ENCODE measurements at places on chromosomes 16 and 17. TPM values are rescaled to one million over a fixed set of nuclear protein-coding genes. Genes with fewer than 3 reads are reported as not detected.
A peak's percentile ranks its signal among the peaks of the same experiment; 100 is the strongest.

GRCh38 chr17:64707050-64707591, 45.0 kb upstream of the SMURF2 start:
- DNase-seq = peak; percentile 100

- no peak for DNase-seq
These were observed 816 bp downstream of the HSBP1 start for GRCh38 chr16:83808573-83809014.

Gene SCNN1B
- total RNA-seq = not detected

DNA sequence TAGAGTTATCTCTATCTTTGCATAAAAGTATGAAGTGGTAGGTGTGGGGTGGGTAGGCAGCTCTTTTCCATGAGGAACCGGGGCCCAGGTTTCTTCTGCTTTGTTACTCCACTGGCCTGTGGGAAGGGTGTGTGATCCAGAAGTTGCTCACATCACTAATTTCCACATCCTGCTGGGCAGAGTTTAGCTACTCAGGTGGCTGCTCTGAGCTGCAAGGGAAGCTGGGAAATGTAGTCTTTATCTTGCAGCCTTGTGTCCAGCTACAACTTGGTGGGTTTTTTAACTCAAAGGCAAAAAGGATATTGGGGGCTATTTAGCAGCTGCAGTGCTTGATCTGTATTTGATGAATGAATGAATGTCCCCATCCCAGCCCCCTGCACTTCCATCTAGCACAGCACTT, 335.3 kb downstream of the SNX29 start:
- no peak for DNase-seq

Gene ELMO3
- 3.0 TPM for total RNA-seq

GRCh38 chr16:14606102-14606501, 24.0 kb downstream of the PARN start:
- DNase-seq = no peak

DNA sequence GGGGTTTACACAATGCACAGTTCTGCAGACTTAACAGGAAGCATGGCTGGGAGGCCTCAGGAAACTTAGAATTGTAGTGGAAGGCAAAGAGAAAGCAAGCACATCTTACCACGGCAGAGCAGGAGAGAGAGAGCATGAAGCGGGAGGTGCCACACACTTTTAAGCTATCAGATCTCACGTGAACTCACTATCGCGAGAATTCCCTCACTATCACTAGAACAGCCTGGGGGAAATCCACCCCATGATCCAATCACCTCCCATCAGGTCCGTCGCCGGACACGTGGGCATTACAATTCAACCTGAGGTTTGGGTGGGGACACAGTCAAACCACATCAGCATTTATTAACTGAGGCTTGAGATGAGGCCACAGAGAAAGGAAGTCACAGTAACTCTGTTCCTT, 326.7 kb downstream of the C16orf95 start:
- DNase-seq = no peak

Gene PPL
- 0.13 TPM for total RNA-seq

Gene CD300A
- total RNA-seq = not detected

Gene NEK8
- total RNA-seq = 4.5 TPM

Gene TNS4
- 0.95 TPM for total RNA-seq

Gene PITPNM3
- total RNA-seq = 0.32 TPM

- DNase-seq = no peak
These were observed 74.1 kb upstream of the IRX3 start for GRCh38 chr16:54360681-54361080.

DNA sequence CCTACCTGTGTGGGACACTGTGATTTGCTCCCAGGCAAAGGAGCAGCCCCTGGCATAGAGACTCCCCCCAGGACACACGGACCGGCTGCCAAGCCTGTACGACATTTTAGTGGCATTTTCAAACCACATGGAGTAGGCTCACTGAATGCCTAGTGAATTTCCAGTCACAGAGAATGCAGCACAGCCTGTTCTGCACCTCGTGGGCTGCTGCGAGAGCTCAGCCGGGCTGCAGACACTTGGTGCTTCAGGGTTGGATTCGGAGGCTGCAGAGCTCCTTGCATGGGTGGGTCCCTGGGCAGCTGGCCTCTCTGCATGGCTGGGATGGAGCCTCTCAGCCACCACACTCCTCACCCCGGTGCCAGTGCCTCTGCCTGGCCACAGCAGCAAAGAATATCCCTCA, 51.2 kb upstream of the HNF1B start:
- DNase-seq = no peak

Gene CDH8
- not detected for total RNA-seq

Gene ABCC1
- 10.4 TPM for total RNA-seq

Gene LIMD2
- 20.7 TPM for total RNA-seq

DNA sequence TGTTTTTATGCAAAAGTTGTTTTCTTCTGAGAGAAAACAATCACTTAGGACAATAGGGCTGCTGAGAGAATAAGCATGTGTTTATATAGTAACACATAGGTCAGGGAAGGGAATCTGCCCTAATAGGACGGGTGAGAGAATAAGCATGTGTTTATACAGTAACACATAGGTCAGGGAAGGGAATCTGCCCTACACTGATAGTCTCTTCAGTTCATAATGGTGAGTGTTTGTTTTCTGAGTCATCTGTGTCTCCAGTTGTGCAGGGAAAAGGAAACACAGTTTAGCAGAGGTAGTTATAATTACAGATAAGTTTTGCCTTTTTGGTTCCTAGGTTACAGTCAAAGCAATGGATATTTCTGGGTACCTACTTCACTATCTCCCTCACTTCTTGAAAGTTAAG, 252.3 kb upstream of the CA10 start:
- DNase-seq = peak; percentile 68

Gene KRTAP4-6
- total RNA-seq = not detected

Gene CALB2
- 6.9 TPM for total RNA-seq

Gene ACADVL
- 327 TPM for total RNA-seq

- no peak for DNase-seq
These were observed 67.2 kb upstream of the CIBAR2 start for GRCh38 chr16:85179344-85180046.

DNA sequence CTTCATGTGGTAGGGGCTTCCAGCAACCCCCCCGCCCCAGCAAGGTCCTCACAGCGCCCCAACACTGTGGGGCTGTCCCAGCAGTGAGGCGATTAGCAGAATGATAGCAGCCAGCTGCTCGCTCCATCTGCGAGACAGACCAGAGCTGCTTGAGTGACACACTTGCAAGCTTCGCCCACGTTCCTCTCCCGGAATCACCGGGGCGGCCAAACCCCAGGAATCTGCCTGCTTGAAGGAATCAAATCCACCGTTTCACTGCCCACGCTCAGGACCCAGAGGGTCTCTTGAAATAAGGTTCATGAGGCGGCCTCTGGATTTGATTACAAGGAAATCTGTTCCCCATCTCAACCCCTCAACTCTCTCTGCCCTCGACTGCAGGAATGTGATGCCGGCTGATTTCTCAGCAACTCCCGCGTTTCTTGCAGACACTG, 356.0 kb downstream of the C16orf95 start:
- no peak for DNase-seq

DNA sequence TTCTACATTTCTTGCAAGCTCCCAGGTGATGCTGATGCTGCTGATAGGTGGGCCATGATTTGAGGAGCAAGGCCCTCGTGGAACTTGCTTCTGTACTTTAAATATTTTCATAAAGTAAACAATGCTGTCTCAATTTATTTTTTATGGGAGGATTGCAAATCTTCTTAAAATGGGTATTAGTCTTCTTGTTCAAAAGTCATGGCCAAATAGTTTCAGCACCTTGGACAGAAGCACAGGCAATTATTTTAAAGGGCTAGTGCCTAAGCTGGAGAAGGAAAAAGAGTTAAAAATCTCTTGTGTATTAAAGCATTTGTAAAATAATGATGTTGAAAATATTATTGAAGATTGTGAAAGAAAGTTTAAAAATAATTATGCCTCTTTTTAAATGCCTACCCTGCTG, 50.5 kb downstream of the GPR139 start:
- DNase-seq = peak; percentile 1

DNA sequence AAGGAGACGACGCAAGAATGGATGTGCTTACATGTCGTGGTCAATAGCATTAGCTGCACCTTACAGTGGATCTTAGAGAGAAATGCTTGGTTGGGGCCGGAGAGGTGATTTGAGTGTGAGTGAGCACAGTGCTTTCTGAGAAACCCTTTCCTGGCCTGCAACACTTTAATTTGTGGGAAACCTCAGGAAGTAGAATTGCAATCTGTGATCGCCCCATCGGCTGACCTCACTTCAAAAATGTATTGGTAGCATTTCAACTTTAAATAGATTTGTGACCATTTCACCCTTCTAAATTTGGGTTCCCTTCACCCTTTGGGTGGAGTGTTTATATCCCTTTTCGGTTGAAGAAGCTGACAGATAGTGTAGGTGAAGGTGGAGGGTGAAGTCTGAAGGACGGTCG, 13.2 kb downstream of the PRKCB start:
- DNase-seq = no peak

DNA sequence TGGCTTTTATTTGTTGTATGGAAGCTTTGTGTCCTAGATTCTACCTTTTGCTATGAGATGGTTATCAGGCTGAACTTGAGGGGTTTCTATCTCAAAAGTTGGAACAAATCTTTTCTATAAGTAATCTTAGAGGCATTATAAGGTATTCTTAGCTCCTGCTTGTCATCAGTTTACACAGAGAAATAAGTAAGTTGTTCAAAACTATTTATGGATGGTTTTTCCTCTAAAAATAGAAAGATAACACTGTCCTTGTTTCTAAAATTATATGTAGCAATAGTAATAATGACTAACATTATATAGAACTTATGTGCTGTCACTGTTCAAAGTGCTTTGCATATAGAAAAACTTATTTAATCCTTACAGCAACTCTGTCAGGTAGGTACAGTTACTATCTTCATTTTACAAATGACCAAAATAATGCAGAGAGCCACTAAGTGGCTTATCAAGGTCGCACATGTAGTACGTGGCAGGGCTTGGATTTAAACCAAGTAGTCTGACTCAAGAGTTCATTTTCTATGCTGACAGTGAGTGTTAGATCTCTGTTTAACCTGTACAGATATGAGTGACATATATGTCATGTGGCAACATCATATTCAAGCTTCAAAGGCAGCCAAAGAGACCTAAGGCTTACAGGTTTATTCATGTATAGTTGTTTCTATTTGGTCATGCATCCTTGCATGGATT, 59.0 kb downstream of the PHKB start:
- no peak for DNase-seq

Gene KCNH6
- total RNA-seq = not detected

Gene GFAP
- total RNA-seq = 0.07 TPM

GRCh38 chr16:65418435-65418834, 296.6 kb upstream of the CDH11 start:
- DNase-seq = no peak

- DNase-seq = no peak
These were observed 3.1 kb upstream of the CIAO3 start for GRCh38 chr16:743794-744500.

DNA sequence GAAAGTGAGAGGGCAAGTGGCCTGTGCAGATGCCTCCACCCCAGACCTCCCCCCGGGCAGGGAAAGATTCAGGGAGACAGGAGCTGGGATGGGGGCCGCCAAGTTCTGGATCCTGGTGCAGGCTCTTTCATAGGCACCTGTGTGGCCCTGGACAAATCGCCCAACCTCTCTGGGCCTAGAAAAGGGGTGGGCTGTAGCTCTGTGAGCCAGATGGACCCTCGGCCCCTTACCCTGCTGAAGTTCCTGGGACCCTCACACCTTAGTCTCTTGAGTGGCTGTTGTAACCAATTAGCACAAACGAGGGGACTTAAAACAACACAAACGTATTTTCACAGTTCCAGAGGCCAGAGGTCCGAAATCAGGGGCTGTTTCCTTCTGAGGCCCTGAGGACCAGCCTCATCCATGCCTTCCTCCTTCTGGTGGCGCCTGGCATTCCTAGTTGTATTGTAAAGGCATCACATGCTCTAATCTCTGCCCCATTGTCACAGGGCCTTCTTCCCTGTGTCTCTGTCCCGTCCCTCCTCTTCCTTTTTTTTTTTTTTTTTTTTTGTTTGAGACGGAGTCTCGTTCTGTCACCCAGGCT, 352.6 kb downstream of the SEC14L1 start:
- no peak for DNase-seq

Gene LITAFD
- total RNA-seq = not detected

Gene KRT20
- total RNA-seq = not detected

DNA sequence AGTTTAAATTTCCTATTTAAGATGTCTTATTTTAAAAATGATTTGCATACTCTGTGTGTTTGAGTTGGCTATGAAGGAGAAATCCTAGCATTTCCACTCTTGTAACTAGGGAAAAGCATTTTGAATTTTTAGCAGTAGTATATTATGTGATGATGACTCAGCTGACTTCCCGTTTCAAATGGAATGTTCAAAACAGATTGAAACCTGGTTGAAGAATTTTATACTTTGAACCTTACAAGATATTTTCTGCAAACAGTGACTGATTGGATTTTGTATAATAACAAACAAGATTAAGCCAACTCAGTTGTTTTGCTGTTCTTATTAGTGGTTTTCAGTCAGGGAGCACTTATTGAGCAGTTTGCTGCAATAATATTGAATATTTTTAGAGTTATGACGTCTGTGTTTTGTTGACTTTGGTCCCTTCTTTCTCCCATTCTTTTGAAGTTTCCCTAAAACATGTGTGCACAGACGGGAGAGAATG, 8.0 kb downstream of the TNRC6A start:
- DNase-seq = peak; percentile 48

- no peak for DNase-seq
These were observed 72.6 kb upstream of the METRNL start for GRCh38 chr17:83006515-83007455.

DNA sequence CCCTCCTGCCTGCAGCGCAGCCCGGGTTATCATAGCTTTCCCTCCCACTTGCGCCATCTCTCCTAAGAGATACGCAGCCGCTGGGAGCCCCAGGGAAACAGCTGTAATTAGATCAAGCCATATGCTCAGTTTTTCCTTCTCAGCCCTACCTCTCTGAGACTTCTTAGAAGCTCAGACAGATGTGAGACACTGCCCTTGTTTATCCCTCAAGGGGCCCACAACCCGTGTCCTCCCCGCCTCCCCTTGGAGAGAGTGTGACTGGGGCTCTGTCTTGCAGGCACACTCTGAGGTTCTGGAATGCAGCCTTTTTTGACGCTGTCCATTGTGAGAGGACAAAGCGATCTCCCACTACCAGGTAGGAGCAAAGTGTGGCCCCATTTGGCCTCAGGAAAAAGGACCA, 31.2 kb downstream of the CIBAR2 start:
- no peak for DNase-seq

Gene TMEM204
- 37.2 TPM for total RNA-seq

GRCh38 chr16:88790312-88791211, 5.5 kb upstream of the PIEZO1 start:
- DNase-seq = no peak

Gene C16orf89
- 0.13 TPM for total RNA-seq

Gene CES4A
- total RNA-seq = not detected

Gene HIGD1B
- total RNA-seq = not detected

Gene SLC52A1
- not detected for total RNA-seq

DNA sequence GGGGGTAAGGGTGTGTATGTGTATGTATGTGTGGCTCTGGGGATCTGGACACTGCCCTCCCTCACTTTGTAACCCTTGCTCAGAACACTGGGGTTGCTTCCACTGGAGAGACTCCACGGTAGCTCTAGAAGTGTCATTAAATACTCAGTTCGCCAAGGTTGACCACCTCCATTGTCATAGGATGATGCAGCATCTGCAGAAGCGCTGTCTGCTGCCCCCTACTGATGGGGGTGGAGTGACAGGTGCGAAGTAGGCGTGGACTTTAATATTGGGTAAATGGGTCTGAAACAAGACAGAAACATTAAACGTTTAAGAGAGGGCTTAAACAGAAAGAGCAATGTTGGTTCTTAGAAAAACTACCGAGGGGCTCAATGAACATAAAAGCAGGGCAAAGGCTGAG, 35.5 kb upstream of the STAC2 start:
- DNase-seq = no peak
